ENCODE measurements at places on chromosomes 7 and 10. TPM values are rescaled to one million over a fixed set of nuclear protein-coding genes. Genes with fewer than 3 reads are reported as not detected.
A peak's percentile ranks its signal among the peaks of the same experiment; 100 is the strongest.

The SLC26A4 gene
- 0.14 TPM for total RNA-seq

The ZNF804B gene
- total RNA-seq, result not detected

The FAM237B gene
- not detected for total RNA-seq

The METTL27 gene
- total RNA-seq, result 2.2 TPM

The ABCB8 gene
- total RNA-seq, result 10.5 TPM

The EXOSC1 gene
- 60.1 TPM for total RNA-seq

The PRPS1L1 gene
- not detected for total RNA-seq

The ADD3 gene
- 217 TPM for total RNA-seq

The SFTPA1 gene
- total RNA-seq, result 1.4 TPM

The MTPN gene
- total RNA-seq, result 54.2 TPM

The TBXAS1 gene
- 15.3 TPM for total RNA-seq

The BLVRA gene
- 42.3 TPM for total RNA-seq

The PRR15 gene
- 0.09 TPM for total RNA-seq

The CCDC172 gene
- total RNA-seq, result 0.05 TPM

DNA sequence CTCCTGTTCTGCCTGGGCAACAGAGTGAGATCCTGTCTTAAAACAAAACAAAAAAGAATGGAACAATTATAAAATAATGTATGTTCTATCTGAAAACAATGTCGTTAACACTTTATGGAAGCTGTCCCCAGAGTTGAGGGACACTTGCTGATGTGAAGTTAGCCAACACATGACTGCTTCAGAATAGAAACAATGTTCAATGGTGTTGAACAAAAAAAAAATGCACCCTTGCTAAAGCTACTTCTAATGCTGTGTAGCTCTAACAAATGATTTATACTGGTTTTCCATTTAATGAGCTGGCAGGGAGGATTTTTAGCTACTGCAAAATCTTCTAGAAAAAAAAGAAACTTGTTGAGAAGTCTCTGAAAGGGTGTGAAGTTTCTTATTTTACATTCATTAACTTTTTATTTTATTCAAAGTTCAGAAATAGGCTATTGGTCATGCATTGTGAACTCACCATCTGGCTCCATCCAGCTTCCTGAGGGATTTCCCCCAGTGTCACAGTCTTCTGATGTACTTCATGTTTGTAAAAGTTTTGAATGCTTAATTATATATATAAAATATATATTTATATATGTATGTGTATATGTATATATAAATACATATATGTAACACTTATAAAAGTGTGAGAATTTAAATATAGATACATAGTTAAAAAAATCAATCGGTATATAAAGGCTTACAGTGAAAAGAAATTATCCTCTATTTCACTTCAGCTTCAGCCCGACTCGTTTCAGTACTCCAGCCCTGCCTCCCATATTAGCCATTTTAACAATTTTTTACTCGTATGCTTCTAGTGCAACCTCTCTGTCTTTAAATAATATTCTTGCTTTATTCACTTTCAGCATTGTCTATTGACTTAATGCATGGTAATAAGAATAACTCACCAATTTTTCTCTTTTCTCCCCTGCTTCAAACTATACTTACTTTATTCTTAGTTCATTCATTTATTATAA lies 35.0 kb downstream of the HDAC9 start:
- no peak overlapping the region for H3K27ac ChIP-seq
- no peak for DNase-seq
- no peaks in the 10 kb centered on the region for H3K4me1 ChIP-seq
- no peaks in the 10 kb centered on the region for H3K27me3 ChIP-seq
- H3K4me3 ChIP-seq, result no peak overlapping the region
- H3K36me3 ChIP-seq, result no peaks in the 10 kb centered on the region

DNA sequence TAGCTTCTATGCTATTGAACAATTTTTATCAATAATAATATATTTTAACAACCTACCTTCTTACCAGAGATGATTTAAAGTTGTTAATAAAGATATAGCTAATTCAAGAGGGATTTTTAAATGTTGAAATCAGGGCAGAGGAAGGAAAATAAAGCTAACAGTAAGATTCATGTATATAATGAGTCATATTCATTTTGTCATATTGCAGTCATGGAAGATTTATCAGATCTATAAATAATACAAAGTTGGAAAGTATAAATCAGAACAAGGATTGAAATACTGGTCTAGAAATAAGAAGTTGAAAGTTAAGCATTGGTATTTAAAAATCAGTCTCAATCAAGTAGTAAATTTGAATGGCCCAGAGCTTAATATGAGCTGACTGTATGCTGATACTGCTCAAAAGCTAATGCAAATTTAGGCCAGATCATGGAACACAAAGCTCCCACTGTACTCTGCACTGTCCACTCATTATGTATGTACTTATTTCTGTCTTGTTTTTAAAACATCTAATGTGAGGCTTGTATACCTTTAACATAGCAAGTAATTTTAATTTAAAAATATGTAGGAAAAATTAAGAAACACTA lies 196.9 kb downstream of the ZEB1 start:
- H3K36me3 ChIP-seq, result peaks cover 65% of the 10 kb centered on the region
- no peaks in the 10 kb centered on the region for H3K4me1 ChIP-seq

DNA sequence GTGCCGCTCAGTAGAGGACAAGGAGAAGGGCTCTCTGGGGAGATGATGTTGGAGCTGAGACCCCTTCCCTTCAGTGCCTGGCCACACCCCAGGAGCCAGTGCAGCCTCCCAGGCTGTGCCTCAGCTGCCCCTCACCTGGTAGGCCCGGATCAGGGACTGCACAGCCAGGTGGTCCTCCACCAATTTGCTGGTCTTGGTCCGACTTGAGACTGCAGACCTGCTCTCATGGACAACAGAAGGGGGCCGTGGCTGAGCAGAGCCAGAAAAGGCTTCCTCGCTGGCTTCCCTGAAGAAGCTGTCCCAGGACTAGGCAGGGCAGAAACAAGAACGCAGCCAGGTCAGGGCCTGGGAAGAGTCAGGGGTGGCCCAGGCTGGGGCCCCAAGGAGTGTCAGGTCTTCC lies 5.5 kb downstream of the OGDHL start:
- no peak overlapping the region for H3K4me3 ChIP-seq
- DNase-seq, result no peak
- H3K27ac ChIP-seq, result no peak overlapping the region
- H3K27me3 ChIP-seq, result peaks cover 2% of the 10 kb centered on the region
- H3K36me3 ChIP-seq, result no peaks in the 10 kb centered on the region

DNA sequence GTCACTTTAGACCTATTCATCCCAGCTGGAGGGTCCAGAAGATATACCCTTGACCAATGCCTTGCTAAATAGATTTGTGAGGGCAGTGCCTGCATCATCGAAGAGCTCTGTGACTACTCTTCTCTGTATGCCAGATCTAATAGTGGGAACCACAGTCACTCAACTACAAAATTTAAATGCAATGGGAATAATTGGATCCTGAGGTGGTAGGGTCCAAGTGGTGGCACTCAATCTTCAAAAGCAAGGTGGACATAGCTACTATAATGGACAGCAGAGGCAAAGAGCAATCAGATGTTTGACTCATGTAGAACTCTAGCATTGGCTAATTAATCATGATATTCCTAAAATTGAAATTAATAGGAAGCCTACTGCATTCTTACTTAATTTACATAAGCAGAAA lies 554.3 kb upstream of the GRM3 start:
- no peaks in the 10 kb centered on the region for H3K4me1 ChIP-seq
- H3K27me3 ChIP-seq, result no peaks in the 10 kb centered on the region
- H3K4me3 ChIP-seq, result no peak overlapping the region
- DNase-seq, result no peak
- H3K27ac ChIP-seq, result no peak overlapping the region
- H3K36me3 ChIP-seq, result no peaks in the 10 kb centered on the region

DNA sequence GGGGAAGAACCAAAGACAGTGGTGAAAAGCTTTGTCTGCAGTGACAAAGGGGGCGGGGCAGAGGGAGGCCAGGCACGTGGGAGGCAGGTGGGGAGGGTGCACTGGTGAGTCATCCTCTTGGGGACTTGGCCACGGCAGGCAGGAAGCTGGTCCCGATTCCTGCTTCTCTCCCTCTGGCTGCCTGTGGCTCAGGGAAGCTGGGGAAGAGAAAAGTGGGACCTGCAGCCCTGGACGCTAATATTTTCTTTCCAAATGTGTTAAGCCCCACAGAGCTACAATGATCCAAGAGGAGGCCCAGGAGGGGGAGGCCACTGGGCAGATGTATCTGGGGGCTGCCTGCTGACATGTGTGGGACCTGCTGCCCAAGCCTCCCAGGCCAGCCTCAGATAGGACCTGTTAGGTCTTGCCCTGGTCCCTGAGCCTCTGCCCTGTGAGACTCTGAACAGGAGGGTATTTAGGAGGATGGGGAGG lies 231.8 kb downstream of the KCNMA1 start:
- no peaks in the 10 kb centered on the region for H3K4me1 ChIP-seq
- H3K36me3 ChIP-seq, result no peaks in the 10 kb centered on the region
- DNase-seq, result no peak
- no peaks in the 10 kb centered on the region for H3K27me3 ChIP-seq
- no peak overlapping the region for H3K27ac ChIP-seq

DNA sequence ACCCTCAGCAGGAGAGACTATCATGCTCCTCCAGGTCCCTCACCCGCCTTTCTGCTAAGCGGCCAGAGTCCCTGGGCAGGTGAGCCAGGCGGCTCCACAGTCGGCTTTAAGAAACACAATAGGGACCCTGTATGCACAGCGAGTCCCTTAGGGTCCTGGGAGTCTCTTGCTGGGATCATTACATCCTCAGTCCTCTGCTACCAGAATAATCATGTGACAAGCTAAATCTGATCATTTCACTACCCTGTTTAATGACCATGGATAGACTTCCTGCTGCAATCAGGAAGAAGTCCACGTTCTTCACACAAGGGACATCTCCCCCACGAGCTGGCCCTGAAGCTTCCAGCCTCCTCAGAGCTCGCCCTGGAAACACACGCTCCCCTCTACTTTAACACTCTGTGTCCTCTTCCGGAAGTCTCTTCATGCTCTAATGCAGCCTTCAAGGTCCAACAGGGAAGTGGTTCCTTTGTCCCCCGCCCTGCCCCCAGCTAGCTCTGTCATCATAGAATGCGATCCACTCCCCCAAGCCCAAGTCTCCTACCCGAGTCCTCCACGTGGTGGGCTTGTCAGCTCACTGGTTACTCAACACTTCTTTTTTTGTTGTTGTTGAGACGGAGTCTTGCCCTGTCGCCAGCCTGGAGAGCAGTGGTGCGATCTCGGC lies 101.5 kb downstream of the RNF216 start:
- DNase-seq, result no peak
- peaks cover 13% of the 10 kb centered on the region for H3K36me3 ChIP-seq
- no peak overlapping the region for H3K4me3 ChIP-seq

GRCh38 chr7:127154958-127155357 lies 97.8 kb downstream of the GRM8 start:
- H3K4me3 ChIP-seq, result no peak overlapping the region
- H3K36me3 ChIP-seq, result no peaks in the 10 kb centered on the region
- no peaks in the 10 kb centered on the region for H3K4me1 ChIP-seq
- no peak overlapping the region for H3K27ac ChIP-seq

DNA sequence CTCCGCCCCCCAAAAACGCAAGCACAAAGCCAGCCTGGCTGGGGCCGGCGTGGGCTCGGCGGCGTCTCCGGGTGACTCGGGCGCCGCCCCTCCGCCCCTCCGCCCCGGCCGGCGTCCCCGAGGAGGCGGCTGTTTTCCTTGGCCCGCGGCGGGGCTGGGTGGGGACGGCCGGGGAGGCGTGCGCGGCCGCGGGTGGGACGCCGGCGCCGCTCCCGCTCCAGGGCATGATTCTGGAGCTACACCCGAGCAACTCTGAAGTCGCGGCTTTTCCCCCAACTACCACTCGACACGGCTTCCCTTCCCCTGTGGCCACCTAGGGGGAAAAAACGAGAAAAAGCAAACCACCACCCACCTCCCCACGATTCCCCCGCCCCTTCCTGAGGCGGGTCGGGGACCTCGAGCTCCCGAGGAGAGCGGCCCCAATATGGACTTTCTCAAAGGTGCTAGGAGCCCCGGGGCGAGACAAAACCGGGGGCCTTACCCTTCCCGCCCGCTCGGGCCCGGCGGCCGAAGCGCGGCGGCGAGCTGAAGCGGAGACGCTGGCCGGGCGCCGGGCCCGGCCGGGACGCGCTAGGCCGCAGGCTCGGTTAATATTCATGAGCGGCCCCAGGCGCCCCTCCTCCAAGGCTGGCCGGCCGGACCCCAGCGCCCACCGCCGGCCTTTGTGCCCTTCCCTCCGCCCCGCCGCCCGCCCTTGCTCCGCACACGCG lies 856 bp downstream of the ARHGAP21 start:
- peaks cover 29% of the 10 kb centered on the region for H3K27me3 ChIP-seq
- H3K36me3 ChIP-seq, result no peaks in the 10 kb centered on the region
- H3K4me3 ChIP-seq, result peak overlapping the region; percentile 82
- peak; percentile 29 for DNase-seq

DNA sequence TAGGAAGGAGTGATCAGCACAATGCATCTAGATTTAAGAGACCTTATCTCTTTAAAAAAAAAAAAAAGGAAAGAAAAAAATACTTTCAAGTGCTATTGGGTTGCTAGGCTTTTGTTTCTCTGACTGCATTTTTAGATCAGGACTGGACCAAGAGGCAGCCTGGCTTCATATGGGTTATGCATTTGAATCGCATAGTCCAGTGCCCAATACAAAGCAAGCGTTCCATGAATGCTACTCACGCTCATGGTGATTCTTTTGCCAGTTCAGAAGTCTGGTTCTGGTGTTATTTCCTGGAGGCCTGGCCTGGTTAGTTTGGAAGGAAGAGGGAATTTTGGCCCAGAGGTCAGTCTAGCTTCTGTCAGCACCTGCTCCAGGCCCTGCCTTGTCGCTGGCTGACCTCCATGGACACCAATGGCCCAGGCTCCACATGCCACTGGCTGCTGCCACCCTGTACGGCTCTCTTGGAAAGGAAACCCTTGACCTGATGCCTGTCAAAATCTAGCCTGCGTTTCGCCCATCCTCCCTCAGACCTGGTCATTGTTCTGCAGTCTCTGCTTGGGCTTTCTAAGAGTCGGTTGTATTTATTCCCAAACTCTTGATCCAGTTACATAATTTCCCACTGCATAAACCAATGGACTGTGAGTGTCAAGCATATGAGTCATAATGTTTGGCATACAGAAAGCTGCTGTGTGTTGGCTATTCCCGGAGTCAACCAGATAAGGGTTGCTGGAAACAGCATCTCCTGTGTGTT lies 74.3 kb upstream of the MKX start:
- H3K27me3 ChIP-seq, result no peaks in the 10 kb centered on the region
- no peak overlapping the region for H3K27ac ChIP-seq
- no peak overlapping the region for H3K4me3 ChIP-seq
- H3K36me3 ChIP-seq, result no peaks in the 10 kb centered on the region
- no peaks in the 10 kb centered on the region for H3K4me1 ChIP-seq
- DNase-seq, result no peak

GRCh38 chr10:16987976-16988610 lies 141.5 kb downstream of the CUBN start:
- H3K36me3 ChIP-seq, result no peaks in the 10 kb centered on the region
- no peak overlapping the region for H3K27ac ChIP-seq
- H3K4me1 ChIP-seq, result no peaks in the 10 kb centered on the region
- no peaks in the 10 kb centered on the region for H3K27me3 ChIP-seq
- no peak for DNase-seq
- no peak overlapping the region for H3K4me3 ChIP-seq

DNA sequence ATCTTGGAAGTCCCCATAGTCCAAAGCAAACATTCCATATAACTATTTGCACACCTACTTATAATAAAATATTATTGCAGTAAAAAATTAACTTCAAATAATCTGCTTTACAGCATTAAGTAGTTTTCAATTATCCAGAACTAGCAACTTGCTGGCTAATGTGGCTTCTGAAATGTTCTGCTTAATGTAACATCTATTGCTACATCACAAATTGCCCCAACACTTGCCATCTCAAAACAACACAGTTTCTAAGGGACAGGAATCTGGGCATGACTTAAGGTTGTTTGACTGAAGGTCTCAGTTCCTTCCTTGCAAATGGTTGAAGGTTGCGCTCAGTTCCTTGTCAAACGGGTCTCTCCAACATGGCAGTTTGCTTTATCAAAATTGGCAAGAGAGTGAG lies 378.5 kb upstream of the SEMA3C start:
- no peaks in the 10 kb centered on the region for H3K4me1 ChIP-seq
- no peak for DNase-seq
- no peak overlapping the region for H3K4me3 ChIP-seq
- H3K36me3 ChIP-seq, result no peaks in the 10 kb centered on the region
- no peak overlapping the region for H3K27ac ChIP-seq
